ENCODE measurements at places on chromosomes 5 and 9. TPM values are rescaled to one million over a fixed set of nuclear protein-coding genes. Genes with fewer than 3 reads are reported as not detected.
A peak's percentile ranks its signal among the peaks of the same experiment; 100 is the strongest.

- DNase-seq, result no peak
Observed at GRCh38 chr5:72659726-72660125, 152.5 kb upstream of the ZNF366 start.

- DNase-seq, result peak; percentile 45
Observed at GRCh38 chr9:112334432-112334841, 1.0 kb upstream of the PTBP3 start.

DNA sequence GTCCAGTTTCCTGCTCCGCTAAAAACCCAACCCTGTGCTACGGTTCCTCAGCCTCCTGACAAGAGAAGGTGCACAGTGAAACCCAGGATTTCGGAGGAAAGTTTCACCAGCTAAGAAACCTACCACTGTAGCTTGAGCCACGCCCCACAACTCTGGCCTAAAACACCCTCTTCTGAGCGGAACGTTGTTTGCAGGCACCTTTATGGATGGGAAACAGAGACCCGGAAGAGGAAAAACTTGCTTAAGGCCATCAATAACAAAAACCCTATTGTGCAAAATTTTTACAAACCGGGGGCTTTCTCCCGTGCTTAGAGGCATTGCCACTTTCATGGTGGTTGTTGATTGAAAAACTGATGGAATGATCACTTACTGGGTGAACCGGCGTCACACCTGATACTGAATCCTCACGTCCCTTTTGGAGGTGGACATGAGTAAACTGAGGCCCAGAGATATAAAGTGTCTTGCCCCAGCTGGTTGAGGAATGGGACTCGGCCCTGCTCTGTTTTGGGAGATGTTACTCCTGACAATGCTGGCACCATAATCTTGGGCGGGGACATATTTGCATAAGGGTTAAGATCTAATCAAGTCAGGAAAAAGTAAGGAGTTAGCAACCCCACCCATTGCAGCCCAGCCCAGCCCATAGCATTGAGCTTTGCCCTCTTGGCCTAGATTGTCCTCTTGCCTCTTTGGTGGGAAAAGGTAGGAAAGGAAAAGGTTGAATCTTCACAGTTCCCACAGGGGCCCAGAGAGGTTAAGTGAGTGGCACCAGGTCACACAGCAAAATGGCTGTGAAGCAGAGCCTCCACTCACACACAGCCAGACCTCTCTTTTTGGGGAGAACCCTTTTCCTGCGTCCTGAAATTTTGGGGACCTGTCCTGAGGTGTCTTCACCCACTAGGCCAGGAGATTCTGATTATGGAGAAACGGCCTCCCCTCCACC lies 23.2 kb upstream of the PTGS1 start:
- DNase-seq, result no peak

DNA sequence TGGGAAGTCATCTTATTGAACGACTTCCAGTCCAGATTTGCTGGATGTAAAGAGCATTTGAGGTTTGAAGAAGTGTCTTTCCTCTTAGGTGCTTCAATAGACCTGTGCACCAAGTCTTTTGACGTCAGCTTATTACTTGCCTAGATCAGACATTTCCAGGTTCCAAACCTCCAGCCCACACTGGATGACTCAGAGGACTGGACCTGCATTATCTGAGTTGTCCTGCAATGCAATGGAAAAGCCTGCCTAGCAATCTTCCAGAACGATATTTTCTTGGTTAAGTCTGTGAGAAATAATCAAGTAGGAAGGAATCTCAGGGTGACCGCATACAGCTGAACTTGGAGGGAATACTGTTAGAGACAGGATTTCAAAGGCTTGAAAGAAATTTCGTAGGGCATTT lies 147.2 kb upstream of the MOCS2 start:
- DNase-seq, result peak; percentile 74

DNA sequence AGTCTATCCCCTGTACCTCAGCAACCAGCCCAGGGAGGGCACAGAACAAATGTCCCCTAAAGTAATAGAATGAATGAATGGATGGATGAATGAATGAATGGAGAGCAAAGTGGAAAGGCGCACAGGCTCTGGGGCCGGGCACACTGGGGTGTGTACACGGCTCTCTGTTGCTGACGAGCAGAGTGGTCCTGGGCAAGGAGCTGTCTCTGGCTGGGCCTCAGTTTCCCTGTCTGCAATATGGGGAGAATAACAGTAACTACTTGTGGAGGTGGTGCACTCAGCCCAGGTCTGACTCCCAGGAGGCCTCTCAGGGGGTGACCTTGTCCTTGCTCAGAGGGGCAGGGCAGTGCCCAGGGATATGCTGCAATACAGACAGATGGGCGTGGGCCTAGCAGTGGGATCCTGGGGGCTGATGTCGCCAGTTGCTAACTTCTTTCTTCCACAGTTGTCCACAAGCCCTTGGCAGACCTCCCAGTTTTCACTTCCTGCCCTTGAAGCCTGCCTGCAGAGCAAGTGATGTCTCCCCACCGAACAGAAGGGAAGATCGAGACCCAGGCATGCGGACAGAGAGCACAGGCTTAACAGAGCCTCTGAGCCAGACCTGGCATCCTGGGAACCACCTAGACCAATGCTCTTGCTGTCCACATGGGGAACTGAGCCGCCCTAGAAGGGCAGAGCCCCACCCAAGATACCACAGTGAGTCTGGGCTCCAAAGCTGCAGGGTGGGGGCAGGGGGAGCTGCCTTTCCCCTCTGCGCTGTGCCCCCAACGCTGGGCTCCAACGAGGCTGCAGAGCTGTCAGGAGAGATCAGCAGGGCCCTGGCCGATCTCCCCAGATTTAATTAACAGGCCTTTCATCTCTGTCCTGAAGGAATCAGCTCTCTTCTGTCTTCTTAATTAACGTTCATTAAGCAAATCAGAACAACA lies 13.6 kb upstream of the LAMC3 start:
- no peak for DNase-seq

DNA sequence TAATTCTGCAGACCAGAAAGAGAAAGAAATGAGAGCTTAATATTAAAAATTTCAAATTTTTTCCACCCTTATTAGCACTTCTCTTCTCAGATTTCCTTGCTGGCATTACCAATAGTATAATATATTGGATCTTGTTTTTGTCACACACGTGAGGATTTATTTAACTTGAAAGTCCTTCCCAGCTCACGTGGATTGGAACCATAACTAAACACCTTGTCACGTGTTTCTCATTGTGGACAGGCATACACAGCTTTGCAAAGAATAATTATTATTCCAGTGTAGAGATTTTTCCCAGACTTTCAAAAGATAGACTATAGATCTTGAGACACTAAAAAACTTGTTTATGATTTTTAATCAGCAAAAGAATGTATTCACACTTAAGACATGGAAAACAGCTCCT lies 123.8 kb upstream of the LPAR1 start:
- DNase-seq, result no peak

DNA sequence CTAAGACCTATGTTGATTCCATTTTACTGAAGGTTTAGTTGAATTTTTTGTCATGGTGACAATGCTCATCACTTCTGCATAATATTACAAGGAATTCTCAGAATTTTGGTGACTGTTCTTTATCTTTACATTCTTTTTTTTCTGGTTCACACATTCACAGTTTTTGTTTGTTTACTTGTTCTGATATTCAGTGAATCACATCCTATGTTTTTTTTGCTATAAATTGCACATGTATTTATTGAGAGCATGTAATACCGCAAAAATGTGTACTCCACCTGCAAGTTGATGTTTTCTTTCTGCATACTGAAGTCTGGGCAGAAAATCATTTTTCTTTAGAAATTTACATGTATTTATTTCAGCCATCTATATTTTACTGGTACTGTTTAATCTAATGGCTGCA lies 261.9 kb upstream of the CDH10 start:
- DNase-seq, result no peak

GRCh38 chr5:103445426-103446035 lies 117.1 kb downstream of the NUDT12 start:
- DNase-seq, result no peak

DNA sequence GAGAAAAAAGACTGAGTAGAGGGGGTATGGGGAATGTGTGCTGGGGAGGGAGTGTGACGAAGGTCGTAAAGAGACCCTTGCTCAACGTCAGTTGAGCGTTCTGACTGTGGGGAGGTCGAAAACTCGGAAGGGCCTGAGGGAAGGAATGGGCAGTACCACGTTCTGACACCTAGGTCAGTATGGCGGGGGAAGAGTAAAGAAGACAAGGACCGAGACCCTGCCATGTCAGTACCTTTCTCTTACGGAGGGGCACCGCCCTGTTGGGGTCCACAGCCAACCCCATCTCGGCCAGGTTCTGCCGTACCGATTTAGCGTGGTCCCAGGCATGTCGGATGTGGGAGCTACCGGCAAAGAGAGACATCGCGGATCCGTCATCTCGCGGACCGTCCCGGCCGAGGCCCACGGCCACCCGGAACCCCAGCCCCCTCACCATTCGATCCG lies 375 bp downstream of the NOP16 start:
- no peak for DNase-seq

GRCh38 chr5:139171779-139172404 lies 26.3 kb downstream of the SIL1 start:
- DNase-seq, result no peak

PCDHB11 gene
- not detected for total RNA-seq

All from foreskin keratinocyte (primary cell).